ENCODE measurements at places on chromosomes 7 and 10.
A peak's percentile ranks its signal among the peaks of the same experiment; 100 is the strongest.

GRCh38 chr10:21169271-21169670 lies 272.2 kb upstream of the NEBL start:
- peak; percentile 15 for DNase-seq

GRCh38 chr10:129140921-129141885 lies 325.8 kb upstream of the MGMT start:
- DNase-seq = no peak

- DNase-seq = peak; percentile 15
These were observed 242.7 kb upstream of the SEMA3C start for GRCh38 chr7:81161451-81162075.

- DNase-seq = no peak
These were observed 28.5 kb downstream of the GET4 start for GRCh38 chr7:904847-905246.

- no peak for DNase-seq
These were observed 7.5 kb upstream of the ZC3HAV1 start for GRCh38 chr7:139116999-139117398.

DNA sequence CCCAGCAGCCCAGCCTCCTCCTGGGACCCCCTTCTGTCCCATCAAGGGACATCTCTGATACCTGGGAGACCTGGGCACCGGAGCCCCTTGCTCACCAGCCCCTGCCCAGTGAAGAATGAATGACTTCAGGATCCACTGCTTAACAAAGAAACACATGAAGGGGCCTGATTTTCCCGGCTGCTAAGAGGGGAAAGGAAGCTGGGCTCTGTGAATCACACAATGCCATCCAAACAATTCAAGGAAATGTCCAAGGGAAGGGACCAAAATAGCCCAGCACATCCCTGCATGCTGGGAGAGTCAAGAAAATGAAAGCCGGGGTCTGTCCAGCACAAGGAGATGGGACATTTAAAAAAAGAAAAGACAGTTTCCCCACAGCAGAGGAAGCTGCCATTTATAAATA lies 128.7 kb upstream of the JCAD start:
- DNase-seq = no peak

- no peak for DNase-seq
These were observed 30.4 kb downstream of the MYPN start for GRCh38 chr10:68139448-68140272.
